ENCODE measurements at places on chromosomes 7 and 10. TPM values are rescaled to one million over a fixed set of nuclear protein-coding genes. Genes with fewer than 3 reads are reported as not detected.

DNA sequence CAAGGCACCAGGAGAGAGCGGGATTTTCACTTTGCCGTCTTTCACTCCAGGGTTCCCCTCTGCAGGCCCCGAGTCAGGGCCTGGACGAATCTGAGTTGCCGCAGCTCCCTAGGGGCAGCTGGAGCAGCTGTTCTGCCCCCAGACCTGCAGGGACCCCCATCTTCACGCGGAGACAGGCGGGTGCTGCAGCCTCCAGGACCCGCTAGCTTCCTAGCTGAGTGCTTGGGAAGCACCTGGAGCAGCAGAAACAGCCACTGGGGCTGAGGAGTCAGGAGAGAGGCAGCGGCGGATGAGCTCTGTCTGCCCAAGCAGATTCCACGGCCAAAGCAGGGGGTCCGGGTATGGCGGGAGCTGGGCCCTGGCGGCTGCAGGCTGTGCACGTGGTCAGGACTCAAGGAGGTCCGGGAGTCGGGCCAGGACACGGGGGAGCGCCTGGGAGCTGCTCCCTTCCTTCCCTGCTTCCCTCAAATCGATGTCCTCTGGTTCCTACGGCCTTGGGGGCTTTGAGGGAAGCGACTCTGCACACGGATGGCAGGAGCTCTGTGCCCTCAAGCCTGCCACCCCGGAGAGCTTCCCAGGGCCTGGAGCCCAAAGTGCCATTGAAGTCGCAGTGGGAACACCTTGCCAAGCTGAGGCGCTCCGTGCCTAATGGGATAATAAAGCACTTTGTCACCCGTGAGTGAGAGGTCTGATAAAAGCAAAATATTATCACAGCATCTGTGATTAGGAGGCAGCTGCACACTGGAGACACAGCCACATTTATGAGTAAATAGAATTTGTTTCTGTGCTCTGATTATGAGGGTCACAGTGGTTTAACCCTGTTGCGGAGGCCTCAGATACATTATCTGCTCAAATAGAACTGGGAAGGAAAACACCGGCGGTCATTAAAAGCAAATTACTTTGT is 17.2 kb downstream of the MNX1 start:
- no peak for DNase-seq

DNA sequence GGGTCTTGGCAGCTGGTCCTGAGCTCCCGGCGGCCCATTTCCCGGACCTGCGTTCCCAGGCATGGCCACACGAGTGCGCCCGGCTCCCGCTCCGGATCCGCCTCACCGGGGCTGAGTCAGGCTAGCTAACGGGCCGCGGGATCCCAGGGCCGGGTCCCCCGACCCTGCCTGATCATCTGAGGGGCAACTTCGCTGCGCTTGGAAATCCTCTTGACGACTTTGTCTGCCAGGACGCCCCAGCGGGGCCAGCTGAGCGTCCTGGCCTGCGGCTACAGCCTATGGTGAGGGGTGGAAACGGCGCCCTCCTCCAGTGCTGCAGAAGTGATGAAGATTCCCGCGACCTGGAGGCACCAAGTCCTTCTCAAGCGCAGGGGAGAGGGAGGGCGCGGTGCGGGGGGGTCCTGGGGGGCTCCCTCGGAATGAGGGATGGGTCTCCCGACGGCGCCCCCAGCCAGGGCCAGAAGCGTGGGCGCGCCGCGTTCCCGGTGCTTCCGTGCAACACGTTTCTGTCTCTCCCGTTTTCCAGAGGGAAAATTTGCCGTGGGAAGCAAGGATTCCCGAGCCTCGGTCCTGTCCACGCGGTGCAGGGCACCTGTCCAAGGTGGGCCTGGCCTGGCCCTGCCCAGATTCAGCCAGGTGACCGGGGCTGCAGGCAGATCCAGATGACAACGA is 212.4 kb downstream of the CCSER2 start:
- DNase-seq, result no peak

DNA sequence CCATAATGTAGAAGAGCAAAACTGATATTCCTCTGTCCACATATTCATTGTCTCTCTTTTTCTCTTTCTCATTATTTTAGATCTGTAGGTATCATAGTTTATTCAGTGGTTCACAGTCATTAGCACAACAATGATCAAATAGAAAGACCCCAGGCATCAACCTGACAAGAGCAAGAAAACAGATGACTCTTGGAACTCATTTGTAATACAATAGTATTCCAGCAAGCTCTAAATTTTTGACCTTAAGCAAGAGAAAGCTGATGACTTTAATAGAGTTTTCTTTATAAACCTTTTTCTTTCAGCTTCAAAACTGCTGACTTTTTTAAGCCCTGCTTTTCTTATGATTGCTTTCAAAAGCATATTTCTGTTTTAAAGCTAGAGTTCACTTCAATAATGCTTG is 507.5 kb upstream of the SORCS1 start:
- no peak for DNase-seq

DNA sequence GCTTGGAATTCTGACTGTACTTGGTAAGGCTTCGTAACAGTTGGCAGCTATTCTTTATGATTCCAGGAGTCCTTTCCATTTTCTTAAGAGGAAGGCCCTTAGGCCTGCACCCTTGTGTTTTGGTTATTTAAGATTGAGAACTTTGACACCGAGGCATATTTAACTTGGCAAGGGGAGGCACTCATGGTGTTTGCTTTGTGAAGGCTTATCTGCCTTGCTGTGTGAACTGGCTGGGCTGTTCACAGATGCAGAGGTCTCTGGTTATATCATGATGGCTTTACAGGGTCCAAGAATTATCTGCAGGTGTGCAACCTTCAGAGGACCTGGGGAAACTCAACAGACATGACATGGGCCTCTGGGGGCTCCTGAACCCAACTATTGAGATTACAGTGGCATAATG is 833 bp upstream of the PNLIPRP1 start:
- no peak for DNase-seq

DNA sequence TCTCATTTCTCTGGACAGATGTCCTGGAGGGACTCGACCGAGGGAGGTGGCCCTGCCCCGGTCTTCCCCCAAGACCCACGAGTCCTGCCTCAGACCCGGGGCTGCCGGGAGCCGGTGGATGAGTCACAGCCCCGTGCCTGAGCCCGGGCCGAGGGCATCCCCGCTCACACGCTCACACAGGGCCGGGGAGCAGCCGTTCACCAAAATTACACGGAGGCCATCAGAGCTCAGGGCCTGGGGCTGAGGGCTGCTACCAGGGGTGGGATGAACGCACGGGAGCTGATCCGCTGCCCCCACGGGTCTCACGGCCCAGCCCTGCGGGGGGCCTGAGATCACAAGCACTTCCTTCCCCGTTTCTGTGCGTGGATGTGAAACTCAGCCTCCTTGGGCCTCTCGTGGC is 17.5 kb downstream of the FAM20C start:
- DNase-seq, result no peak

GRCh38 chr7:106061301-106061979 is 50.7 kb downstream of the SYPL1 start:
- DNase-seq, result no peak

DNA sequence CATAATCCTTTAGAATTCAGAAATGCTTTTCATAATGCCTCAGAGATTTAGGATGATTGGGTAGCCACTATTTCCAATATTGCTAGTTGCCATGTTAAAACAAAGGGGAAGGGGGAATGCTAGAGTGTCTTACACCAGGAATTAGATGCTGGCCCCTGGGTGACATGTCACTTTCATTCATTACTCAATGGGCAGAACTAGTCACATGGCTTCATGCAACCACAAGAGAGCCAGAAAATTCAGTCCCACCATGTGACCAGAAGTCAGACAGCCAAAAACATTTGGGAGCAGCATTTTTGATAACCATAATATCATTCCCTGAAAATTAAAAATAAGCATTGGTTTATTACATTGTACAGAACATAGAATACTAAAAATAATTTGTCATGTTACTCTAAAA is 81.2 kb downstream of the CREB5 start:
- no peak for DNase-seq

GRCh38 chr10:101219946-101220451 is 9.3 kb downstream of the LBX1 start:
- DNase-seq, result no peak

- no peak for DNase-seq
Observed at GRCh38 chr10:98485959-98486358, 39.2 kb upstream of the HPS1 start.

GRCh38 chr10:124020981-124021815 is 72.2 kb downstream of the CHST15 start:
- no peak for DNase-seq

GRCh38 chr7:34362621-34363020 is 295.4 kb upstream of the NPSR1 start:
- no peak for DNase-seq

DNA sequence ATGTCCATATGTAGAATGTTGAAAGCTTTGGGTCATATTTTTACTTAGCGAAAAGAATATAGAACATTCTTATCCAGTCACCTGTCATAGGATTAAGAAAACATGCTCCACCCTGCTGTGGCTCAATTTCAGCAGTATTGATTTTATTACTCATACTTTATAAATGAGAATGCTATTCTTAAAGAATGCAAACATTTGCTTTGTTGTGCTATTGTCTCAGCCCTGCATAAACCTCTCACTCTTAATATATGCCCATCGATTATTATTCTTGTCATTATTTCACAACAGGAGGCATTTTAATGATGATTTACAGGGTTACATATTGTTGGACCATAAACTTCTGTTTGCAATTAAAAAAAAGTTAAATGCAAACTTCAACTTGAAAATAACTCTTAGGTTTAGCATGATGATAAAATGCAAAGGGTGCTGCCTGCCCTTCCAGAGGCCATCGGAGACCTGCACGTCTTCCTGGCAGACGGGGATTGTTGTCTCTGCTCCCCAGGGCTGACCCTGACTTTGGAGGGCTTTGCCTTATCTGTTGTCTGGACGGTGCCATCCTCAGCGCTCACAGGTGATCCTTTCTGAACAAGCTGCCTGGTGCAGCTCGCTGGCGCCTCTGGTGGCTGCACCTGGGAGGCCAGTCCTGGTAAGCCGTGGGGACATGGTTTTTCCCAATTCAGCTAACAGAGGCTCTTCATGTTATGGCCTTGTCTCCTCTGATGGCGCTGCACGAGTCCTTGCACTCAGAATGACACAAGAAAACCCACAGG is 50.0 kb upstream of the SHH start:
- no peak for DNase-seq

DNA sequence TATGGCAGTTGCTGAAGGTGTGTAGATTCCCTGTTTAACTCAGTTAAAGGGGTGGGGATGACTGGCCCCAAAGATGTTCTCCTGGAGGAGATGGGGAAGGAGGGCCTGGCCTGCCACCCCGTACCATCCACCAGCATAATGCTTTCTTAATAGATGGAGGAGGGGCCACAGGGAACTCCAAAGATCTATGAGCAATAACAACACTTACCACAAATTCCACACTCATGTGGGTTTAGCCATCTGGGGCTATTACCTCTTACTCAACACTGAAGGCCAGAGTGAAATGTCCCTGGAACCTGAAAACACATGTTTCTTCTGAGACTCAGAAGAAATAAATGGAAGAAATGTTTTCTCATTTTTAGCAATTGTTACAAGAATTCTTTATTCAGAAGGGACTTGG is 259.0 kb downstream of the CXCL12 start:
- no peak for DNase-seq

GRCh38 chr10:80443531-80443974 is 10.6 kb upstream of the TSPAN14 start:
- DNase-seq, result no peak

GRCh38 chr10:118471863-118472262 is 123.6 kb downstream of the PRLHR start:
- no peak for DNase-seq

DNA sequence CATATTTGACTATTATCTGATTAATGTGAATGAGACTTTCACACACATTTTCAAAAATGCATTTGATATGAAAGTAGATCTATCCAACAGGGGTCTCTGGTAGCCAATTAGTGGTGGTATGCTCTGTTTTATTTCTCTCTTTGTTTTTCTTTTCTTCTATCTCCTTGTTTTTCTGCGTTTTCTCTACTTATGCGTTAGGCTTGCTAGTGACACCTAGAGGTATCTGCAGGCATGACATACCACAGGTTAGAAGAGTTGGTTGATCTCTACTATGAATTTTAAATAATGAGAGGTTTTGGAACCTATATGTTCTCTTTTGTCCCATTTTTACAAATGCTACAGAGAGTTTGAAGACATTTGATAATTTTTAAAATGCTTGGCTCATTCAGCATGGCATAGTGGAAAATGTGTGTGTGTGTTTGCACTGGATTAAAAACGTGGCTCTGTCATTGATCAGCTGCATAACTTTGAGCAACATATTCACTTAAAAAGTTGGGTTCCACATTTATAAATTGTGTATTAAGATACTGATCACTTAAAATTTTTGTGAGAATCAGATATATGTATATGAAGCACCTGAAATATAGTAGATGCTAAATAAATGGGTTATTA is 28.1 kb upstream of the PLXDC2 start:
- peak; percentile 31 for DNase-seq

Gene FRMPD2
- 0.63 TPM for polyA plus RNA-seq

Gene XRCC2
- polyA plus RNA-seq, result 14.9 TPM

Gene PARD3
- polyA plus RNA-seq, result 81.9 TPM

Gene MBL2
- polyA plus RNA-seq, result not detected

Gene MUC12
- polyA plus RNA-seq, result 0.02 TPM

Gene LRRTM3
- 5.7 TPM for polyA plus RNA-seq

Gene GNAI1
- polyA plus RNA-seq, result 112 TPM

Gene HKDC1
- 15.3 TPM for polyA plus RNA-seq

Gene APBB1IP
- 1.3 TPM for polyA plus RNA-seq

Gene UCMA
- not detected for polyA plus RNA-seq

Gene CLRN3
- polyA plus RNA-seq, result 22.5 TPM

Gene MMD2
- polyA plus RNA-seq, result not detected

Gene CPVL
- polyA plus RNA-seq, result 57.8 TPM

Gene MOGAT3
- polyA plus RNA-seq, result 0.90 TPM

Gene MKI67
- 89.3 TPM for polyA plus RNA-seq

Measured in left kidney (tissue), 8 donors.